ENCODE measurements at places on chromosomes 5 and 9.

DNA sequence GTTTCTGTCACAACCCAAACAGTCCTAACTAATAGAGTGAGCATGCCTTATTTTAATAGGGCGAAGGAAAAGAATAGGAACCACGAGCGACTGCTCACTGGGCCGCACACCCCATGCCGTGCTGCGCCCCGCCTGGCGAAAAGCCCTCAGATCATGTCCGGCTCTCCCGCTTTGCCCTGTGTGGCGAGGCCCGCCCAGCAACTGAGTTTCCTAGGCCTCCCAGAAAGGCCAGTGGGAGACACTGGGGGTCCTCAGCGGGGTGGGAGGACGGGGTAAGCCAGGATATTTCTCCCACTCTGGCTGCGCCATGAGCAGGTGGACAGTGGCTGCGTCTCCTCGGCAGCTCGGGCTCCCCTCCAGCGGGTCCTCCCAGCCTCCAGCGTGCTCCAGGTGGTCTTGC lies 138.0 kb downstream of the GAPVD1 start:
- no peak for DNase-seq

GRCh38 chr9:93357649-93358048 lies 93.8 kb upstream of the FAM120A start:
- no peak for DNase-seq

DNA sequence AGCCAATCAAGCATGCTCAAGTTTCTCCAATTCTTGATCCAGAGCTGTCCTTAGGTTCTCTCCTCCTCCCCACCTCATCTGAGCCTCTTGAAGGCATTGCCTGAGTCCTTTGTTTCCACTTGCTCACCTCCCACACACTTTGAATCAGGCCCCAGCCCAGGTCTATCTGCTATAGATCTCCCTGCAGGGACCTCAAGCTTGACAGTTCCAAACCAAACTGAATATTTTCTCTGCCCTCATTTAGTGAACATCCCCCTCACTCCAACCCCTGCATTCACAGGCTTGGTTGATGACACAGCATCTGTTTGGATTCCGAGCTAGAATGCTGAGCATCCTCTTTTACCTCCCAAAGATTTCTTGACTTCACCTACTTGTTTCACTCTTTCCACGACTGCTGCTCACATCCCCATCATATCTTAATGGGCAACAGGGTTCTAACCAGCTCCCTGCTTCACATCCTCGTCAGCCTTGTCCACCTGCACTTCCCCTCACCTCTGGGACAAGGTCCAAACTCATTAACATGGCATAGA lies 474.5 kb downstream of the ZSWIM6 start:
- no peak for DNase-seq

DNA sequence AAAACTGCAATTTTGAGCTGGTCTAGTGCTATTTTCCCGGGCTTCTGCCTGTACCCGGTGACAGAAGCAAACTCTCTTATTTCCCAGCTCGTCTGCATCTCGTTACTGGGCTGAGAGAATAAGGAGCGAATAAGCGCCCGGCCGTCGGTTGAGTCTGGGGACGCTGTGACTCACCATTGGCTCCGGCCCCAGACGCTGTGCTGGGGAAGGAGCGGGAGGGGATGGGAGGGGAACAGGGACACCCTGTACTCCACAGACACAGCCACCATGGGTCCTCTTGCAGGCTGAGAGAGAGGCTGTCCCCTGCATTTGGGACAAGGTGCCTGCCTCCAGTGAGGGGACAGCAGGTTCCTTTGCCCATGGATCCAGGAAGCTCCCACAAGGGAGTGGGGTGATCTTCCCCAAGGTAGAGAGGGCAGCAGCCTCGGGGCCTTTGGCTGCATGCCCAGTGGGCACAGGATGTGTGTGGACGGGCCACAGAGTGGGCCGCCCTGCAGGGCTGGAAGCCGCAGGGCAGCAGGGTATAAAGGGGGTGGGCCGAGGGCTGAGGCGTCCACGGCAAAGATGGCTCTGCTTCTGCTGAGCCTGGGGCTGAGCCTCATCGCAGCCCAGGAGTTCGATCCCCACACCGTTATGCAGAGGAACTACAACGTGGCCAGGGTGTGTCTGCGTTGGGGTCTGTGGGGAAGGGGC lies at the start of gene LCN9:
LCN9 (plus strand) TSS at position 552 of the 693 bp plus-strand sequence; CDS start at position 565, 13 bp downstream.
- no peak for DNase-seq

DNA sequence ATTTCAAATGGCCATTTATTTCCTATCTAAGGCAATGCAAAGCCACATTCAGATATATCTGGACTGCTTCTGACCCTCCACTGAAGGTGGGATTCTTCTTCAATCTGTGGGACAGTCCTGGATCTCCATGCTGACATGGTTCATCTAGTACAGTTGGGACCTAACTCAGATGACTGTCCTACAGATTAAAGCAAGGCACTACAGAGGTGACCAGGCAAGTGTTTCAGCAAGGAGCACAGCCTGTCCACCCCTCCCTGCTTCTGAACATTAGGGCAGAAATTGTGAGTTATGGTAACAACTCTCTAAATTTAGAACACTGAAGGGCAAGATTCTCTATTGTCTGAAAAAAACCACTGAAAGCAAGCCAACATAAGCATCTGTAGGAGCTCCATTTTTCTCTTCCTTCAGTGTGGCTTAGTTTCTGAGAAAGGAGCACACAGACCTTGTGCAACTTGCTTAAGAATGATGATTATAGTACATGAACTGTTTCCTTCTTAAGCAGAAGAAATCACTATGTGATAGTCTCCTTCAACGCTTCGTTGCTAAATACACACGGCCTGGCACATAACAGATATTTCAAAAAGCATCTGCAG lies 62.9 kb upstream of the BARX1 start:
- DNase-seq = no peak
